ENCODE measurements at places on chromosomes 4 and X.

DNA sequence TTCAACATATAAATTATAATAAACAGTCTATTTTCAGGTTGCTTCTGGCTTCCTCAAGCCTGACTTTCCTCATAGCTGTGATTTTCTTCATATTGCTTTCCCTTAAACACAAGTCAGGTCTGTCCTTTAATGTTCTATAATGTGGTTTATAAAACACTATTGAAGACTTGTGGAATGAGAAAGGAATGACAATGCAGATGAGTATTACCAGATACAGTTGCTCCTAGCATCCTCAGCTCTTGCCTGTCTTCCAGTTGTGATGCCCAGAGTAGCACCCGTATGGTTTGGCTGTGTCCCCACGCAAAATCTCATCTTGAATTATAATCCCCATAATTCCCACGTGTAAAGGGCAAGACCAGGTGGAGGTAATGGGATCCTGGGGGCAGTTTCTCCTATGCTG, 265.7 kb upstream of the BOD1L1 start:
- DNase-seq = no peak

DNA sequence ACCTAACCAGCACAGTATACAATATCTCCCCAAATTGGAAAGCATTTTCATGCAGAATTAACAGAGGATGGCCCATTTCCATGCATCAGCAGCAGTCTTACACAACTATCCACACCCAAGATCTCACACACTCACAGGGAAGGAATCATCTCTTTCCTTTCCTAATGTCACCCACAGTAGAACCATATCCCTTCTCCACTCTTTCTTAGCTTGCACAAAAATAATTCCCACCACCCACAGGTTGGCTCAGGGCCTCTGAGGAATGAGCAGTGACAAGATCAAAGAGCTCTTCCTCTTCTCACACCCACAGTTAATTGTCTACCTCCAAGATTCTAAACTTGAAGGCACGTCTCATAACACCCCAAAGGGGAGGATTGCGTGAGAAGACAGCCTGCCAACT, 217.7 kb upstream of the VEGFC start:
- no peak for DNase-seq

DNA sequence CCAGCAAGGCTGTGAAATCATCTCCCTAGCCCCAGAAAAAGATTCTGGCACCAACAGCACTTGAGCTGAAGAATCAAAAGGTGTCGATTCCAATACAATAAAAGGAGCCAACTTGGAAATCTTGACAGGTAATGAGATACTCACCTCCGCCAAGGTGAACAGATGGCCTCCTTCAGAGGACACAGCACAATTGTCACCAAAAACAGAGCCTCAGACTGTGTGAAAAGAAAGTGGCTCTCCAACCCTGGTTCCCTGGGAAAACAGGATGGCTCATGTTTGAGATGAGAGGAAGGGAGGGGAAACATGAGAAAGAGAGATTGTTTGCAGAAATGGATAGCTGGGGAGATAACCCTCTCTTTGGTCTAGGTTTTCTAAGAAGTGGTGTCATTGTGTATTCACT, 168.9 kb downstream of the HS3ST1 start:
- no peak for DNase-seq

DNA sequence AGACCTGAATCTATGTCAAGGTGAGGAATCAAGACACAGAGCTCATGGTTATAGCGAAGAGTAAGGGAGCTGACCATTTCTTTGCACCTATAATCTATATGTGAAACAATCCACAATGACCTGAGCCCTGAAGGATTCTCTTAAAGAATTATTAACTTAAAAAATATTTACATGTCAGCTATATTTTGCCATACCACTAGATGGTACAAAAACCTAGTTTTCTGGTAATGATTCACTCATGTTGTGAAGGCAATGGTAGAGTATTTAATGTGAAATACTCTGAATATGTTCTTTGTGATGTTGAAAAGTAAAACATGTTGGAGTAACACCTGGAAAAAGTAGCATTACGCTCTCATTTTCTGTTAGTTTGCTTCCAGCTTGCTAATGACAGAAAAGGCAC, 40.0 kb downstream of the VGLL1 start:
- no peak for DNase-seq

DNA sequence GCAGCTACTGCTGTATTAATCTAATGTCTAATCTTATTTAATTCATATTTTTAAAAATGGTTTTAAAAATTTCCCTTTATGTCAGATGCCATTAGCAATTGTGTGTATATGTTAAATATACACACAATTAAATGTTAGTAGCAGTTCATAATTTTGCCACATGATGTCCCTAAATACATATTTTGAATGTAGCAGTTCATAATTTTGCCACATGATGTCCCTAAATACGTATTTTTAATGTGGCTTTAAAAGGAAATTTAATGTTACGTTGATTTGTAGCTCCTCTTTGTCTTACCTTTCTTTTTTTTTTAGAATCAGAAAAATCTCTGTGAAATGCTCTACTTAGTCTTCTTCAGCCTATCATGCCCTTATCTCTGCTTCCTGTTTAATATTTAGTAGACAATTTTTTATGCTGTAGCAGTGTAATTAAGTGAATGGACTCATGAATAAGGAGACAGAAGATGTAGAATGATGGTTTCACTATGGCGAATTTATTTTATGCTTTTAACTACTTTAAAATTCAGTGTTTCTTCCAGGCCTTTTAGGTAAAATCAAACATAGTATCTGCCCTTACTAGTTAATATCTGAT, 26.1 kb downstream of the RBM46 start:
- no peak for DNase-seq
